ENCODE measurements at places on chromosomes 5 and 9. TPM values are rescaled to one million over a fixed set of nuclear protein-coding genes. Genes with fewer than 3 reads are reported as not detected.

PRRC2B gene
- 51.4 TPM for total RNA-seq

TRIM41 gene
- total RNA-seq: 17.0 TPM

SPATA31A3 gene
- total RNA-seq: not detected

FOXD4L5 gene
- total RNA-seq: under 0.01 TPM

COL15A1 gene
- total RNA-seq: 41.0 TPM

TAF1L gene
- total RNA-seq: under 0.01 TPM

GHR gene
- total RNA-seq: 2.3 TPM

HEMGN gene
- total RNA-seq: not detected

RGS7BP gene
- total RNA-seq: 0.51 TPM

OR1J2 gene
- 0.33 TPM for total RNA-seq

MELK gene
- 6.2 TPM for total RNA-seq

GMCL2 gene
- total RNA-seq: under 0.01 TPM

PDE8B gene
- 0.26 TPM for total RNA-seq

IFNA13 gene
- not detected for total RNA-seq

TMEM174 gene
- total RNA-seq: not detected

OGN gene
- 1.3 TPM for total RNA-seq

TPPP gene
- 0.26 TPM for total RNA-seq

KCNIP1 gene
- total RNA-seq: not detected

HTR4 gene
- not detected for total RNA-seq

STPG3 gene
- not detected for total RNA-seq

PCDHA6 gene
- total RNA-seq: 3.6 TPM

ACSL6 gene
- total RNA-seq: 0.26 TPM

CD14 gene
- total RNA-seq: 4.1 TPM

LCN9 gene
- total RNA-seq: not detected

CRB2 gene
- not detected for total RNA-seq

WWC1 gene
- total RNA-seq: 4.9 TPM

PITX1 gene
- total RNA-seq: 3.1 TPM

MAMDC2 gene
- total RNA-seq: 5.4 TPM

TICAM2 gene
- 8.8 TPM for total RNA-seq

CDH9 gene
- not detected for total RNA-seq

IL7R gene
- total RNA-seq: 67.9 TPM

CCL19 gene
- not detected for total RNA-seq

CMYA5 gene
- total RNA-seq: 4.1 TPM

CAMLG gene
- 60.1 TPM for total RNA-seq

Data from fibroblast of lung (primary cell).